Dermis blood vessel endothelial cell (primary cell): ENCODE measurements at places on chromosomes 2 and 18.

- DNase-seq, result no peak
Observed at GRCh38 chr2:63060472-63060991, 9.9 kb downstream of the OTX1 start.

DNA sequence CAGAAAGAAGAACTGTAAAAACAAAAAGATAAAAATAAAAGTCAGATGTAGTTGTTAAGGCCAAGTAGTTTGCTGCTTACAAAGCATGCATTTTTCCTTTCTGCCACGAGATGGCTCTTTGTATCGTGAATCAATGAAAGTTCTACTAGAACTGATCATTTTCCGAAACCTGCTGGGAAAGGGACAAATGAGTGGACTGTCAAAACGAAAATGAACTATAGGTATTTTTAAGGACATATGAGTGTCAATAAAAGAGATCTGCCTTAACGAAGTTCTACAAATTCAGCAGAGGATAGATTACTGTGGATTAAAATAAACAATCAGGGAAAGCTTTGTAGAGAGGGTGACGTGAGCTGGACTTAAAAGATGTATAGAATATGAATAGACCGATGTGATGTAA lies 15.0 kb upstream of the ELOA2 start:
- peak; percentile 74 for DNase-seq

DNA sequence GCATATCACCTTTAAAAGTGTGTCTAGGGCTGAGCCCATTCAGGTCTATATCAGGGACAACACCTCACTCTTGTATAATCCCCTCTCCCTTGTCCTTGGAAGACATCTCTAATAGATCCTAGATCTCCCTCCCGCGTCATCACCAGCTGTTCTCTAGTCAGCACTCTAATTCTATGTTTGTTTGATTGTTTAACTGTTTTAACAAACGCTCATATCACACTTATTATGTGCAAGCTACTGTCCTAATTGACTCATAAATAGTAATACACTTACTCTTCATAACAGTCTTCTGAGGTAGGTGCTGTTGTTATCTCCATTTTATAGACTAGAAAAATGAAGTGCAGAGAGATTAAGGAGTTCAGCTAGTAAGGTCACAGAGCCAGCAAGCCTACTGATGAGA lies 1.6 kb upstream of the ERMN start:
- DNase-seq, result no peak

GRCh38 chr2:167732326-167732725 lies 515.1 kb downstream of the STK39 start:
- no peak for DNase-seq

GRCh38 chr2:128754246-128754724 lies 435.6 kb upstream of the HS6ST1 start:
- no peak for DNase-seq
